ENCODE measurements at places on chromosomes 2 and 18. TPM values are rescaled to one million over a fixed set of nuclear protein-coding genes. Genes with fewer than 3 reads are reported as not detected.
A peak's percentile ranks its signal among the peaks of the same experiment; 100 is the strongest.

STRN gene
- 24.5 TPM for total RNA-seq

RGPD3 gene
- 0.09 TPM for total RNA-seq

GRCh38 chr2:230678451-230678850 lies 34.2 kb upstream of the CAB39 start:
- DNase-seq, result no peak

DNA sequence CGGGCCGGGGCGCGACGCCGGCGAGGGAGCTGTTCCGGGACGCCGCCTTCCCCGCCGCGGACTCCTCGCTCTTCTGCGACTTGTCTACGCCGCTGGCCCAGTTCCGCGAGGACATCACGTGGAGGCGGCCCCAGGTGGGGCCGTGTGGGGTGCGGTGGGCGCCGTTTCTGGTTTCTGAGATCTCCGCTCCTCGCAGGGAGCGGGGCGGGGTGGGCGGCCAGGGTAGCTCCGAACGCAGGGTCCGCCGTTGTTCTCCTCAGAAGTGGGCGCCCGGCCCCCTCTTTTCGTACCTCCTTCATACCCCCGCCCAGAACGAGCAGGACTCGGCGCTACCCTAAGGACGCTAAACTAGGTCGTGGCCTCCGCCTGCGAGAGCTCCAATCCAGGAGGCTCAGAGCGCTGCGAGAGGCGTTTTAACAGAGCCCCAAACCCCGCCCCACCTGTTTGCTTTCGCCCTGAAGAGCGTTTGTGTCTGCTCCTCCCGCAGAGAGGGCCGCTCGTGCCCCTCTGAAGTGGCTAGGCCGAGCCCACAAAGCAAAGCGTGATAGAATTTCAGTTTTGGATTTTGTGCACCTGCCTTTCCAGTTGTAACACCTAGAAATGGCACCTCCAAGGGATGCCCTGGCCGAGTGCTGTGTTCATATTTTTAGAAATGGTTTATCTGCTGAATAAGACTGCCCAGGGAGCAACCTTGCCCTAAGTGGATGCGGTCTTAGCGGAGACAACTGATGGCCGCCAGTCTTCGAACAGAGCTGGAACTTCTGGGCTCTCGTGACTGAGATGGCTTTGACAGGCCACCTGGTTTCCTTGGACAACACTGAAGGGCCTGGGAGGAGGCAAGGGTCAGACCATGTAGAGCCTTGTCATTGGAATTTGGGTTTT lies 626 bp downstream of the CAPN10 start:
- no peak for DNase-seq

GRCh38 chr18:11259469-11260150 lies 110.2 kb upstream of the PIEZO2 start:
- peak; percentile 64 for DNase-seq

SLC23A3 gene
- 2.0 TPM for total RNA-seq

MYOM1 gene
- total RNA-seq, result 4.6 TPM

DNA sequence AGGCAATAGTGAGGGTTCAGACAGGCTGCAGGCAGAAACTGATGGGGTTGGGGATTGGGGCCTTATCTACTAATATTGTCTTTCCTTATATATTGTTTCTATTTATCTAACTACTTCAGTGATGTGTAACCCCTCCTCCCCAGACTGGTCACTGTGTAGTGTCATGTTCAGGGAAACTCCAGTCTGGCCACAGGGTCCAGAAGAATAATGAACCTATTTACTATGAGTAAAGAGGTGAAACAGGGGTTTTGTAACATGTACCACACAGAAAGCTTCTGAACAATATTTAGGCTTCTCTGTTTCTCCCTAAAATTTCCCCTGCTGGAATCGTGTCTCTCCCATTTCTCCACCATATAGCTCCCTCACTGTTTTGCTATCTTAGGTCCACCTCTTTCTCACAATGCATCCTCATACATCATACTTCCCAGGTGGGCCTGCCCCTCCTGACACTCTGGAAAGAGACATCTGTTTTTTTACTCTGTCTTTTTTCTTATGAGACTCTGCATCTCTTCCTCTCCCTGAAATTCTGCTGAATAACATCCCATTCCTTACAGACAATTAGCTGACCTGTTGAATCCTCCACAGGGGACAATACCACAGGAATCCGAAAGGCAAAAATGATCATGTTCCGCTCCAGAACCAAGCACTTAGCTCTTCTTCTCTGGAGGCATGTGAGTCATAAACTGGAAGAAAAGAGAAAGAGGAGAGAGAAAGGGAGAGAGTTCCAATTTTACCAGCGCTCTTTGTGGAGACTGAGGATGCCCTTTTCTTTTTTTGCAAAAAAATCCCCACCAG lies 154.8 kb downstream of the ZEB2 start:
- DNase-seq, result no peak

FHOD3 gene
- 4.4 TPM for total RNA-seq

DLX2 gene
- total RNA-seq, result not detected

Measured in lung (tissue), 17 donors.